ENCODE measurements at places on chromosomes 16 and 17.

- DNase-seq: no peak
These were observed 134.2 kb downstream of the ABCC1 start for GRCh38 chr16:16083421-16084156.

- no peak for DNase-seq
These were observed 3.2 kb downstream of the ACADVL start for GRCh38 chr17:7222972-7223292.

GRCh38 chr16:67397036-67397801 is 3.9 kb upstream of the TPPP3 start:
- DNase-seq: no peak

DNA sequence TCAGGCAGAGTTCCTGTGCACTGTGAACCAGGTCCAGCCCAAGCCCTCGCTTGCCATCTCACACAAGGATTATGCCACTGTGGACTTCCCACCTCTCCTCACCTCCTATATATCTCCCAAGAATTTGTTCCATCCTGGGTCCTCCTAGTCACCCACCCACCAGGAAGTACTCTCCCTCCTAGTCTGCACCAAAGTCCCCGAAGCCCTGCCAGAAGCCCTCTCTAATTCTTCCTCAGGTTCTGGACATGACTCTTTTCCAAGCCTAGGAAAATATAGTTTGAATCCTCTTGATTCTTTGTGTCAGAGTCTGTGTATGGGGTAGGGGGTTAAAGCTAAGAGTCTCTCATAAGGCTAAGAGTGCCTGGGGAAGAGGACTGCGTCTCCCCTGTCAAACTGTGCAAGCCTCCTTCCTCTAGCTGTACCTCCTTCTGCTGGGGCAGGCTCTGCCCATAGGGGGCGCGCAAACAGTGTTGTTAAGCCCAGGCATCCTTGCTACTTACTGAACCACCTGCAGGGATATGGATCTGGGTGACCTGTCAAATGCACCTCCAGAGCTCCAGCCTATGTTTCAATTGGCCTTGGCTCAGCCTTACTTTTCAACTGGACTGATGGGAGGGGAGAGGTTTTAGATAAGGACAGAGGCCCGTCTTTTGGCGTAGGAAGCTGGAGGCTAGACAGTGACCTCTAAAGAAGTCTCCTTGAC is 16.6 kb upstream of the DLX4 start:
- DNase-seq: no peak

GRCh38 chr16:55592306-55592705 is 25.8 kb downstream of the CAPNS2 start:
- no peak for DNase-seq

GRCh38 chr17:82503094-82503727 is 16.3 kb upstream of the FOXK2 start:
- no peak for DNase-seq

DNA sequence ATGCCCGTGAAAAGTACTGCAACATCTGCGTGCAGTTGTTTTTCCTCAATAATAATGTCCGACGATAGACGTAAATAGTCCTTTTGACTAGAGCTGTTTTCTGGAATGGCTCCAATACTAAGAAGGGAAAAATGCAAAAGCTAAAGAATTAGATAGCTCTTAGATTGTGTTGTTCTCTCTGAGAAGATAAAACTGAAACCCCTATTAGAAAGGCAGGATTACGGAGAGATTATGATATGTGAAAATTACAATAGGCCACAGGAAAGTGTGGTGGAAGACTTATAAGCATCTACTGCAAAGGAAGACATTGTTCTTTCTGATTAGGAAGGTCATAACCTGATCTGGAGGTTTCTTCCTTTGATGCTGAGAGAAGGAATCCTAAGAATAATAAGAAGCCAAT is 33.5 kb upstream of the KCNJ16 start:
- DNase-seq: no peak

- DNase-seq: no peak
These were observed 12.0 kb upstream of the CLUH start for GRCh38 chr17:2723505-2723996.

- no peak for DNase-seq
These were observed 53.9 kb upstream of the ACSF3 start for GRCh38 chr16:89039756-89040155.

- no peak for DNase-seq
These were observed 82.1 kb downstream of the TIMM22 start for GRCh38 chr17:1078831-1079561.

DNA sequence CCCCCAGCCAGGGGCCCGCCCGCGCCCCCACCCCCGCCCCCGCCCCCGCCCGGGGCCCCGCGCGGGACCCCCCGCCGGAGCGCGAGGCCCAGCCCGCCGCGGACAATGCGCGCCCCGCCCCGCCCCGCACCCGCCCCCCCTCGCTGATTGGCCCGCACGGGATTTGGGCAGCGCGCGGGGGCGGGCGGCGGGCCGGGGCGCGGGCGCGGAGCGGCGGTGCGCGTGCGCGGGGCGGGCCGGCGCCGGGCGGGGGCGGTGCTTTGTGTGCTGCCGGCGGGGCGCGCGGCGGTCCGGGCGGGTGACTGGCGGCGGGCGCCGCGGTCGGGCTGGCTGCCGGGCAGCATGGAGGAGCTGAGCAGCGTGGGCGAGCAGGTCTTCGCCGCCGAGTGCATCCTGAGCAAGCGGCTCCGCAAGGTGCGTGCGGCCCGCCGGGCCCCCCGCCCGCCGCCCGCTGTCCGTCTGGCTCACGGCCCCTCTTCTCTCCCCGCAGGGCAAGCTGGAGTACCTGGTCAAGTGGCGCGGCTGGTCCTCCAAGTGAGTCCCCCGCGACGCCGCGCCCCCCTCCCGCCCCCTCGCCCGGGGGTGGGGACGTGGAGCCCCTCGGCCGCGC is at the start of gene CBX2:
Gene CBX2, plus strand, starts transcription at position 255 of the 610 bp plus-strand sequence. Its CDS starts 88 bp downstream, at position 343.
- DNase-seq: no peak

DNA sequence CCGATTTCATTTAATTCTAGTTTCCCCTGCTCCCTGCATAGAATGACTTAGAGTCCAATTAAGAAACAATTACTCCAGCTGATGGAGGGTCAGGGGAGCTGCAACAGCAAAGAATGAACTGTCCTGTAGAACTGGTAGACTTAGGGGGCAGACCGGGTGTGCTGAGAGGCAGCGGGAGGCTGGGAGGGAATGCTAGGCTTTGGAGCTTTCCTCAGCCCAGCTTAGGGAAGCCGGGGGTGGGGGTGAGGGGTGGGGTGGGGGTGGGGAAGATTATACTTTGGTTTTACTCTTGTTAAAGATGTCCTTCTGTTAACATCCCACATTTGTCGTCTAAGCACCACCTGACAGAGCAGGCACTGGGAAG is 458.6 kb upstream of the ASIC2 start:
- no peak for DNase-seq

DNA sequence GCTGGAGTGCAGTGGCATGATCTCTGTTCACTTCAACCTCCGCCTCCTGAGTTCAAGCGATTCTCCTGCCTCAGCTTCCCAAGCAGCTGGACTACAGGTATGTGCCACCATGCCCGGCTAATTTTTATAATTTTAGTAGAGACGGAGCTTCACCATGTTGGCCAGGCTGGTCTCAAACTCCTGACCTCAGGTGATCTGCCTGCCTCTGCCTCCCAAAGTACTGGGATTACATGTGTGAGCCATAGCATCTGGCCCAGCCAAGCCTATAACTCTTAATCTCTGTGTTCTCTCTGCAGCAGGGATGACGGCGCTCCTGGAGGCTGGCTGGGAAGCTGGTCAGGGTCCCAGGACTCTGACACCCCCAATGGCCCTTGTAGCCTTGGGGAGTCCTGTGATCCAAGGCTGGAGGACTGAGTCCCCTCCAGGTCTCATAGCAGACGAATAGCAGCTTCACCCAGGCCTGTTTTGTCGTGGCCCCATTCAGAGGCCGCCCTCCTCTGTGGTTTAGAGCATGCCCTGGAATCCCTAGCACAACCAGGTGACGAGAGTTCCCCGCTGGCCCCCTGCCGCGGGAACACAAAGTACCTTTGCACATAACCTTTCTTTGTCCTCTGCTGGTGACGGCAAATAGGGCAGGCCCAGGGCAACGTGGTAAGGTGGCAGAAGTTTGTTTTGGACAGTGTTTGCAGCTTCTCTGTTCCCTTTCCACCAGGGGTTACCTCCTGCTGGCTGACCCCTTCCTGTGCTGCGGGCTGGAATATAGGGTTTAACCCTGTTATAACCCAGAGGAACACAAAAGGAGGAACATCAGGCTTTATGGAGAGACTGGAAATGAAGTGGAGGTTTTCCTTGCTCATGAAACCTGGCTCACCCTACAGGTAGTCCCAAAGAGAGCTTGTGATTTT is 43.0 kb upstream of the TOB1 start:
- no peak for DNase-seq

DNA sequence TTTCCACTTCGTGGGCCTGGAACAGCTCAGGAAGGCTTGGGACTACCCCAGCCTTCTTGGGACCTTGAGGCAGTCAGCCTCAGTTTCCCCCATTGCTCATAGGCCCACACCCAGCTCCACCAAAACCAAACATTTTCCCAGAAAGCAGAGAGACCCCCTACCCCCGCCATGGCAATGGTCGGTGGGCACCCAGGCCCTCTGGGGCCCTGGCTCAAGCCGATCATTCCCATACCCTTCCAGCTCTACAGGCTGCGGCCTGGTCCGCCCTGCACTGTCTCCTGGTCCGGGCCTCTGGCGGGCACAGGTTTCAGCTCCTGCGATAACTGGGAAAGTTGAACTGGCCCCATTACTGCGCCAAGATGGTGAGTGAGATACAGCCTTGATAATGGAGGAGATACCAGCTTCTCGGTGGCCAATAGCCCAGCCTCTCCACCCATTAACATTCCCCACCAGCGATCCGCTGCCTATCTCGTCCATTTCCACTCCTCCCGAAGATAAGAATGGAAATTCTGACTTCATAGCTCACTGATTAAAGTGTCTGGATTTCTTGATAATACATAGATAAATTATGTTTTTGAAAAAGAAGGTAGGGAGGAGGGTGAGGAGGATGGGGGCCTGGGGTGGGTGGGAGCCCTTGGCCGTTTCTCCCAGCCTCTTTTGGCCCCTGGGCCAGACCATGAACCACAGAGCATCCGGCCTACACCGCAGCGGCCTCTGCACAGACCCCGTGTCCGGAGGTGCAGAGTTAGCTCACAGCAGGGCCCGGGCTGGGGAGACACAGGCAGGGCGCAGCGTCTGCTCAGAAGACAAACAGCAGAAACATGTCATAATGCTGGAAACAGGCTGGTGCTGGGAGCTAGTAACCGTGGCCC is 11.6 kb downstream of the ZFPM1 start:
- no peak for DNase-seq

GRCh38 chr17:5592382-5592781 is 8.1 kb upstream of the NLRP1 start:
- no peak for DNase-seq

DNA sequence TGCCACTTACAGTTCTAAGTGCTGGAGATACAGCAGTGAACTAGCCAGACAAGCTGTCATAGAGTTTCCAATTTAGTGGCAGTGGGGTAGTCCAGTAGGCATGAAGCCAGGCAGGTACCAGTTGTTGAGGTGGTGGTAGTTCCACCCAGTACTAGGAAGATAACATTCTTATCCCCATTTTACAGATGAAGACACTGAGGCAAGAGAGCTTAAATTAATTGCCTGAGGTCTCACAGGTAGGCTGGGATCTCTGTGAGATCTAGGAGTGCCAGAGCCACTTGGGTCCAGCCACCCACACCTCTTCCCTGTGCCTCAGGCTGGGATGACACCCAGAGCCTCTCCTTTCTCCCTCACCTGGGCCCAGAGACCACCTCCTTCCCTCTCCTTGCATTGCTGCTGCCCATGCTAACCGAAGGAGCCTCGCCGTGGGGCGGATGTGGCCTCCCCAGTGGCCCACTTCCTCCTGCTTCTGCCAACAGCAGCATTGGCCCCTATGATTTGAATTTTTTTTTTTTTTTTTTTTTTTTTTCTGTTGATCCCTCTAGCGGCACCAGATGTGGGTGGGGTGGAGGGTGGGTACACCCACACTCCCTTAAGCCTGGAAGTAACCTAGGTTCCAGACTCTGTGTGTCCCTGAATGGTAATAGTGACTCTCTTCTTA is 114.0 kb downstream of the PRKCB start:
- no peak for DNase-seq

GRCh38 chr16:15847611-15848175 is 9.1 kb downstream of the MYH11 start:
- no peak for DNase-seq

- DNase-seq: no peak
These were observed 6.3 kb downstream of the ACSF3 start for GRCh38 chr16:89099905-89100304.

- DNase-seq: no peak
These were observed at the start of gene CNTNAP4 for GRCh38 chr16:76276745-76277438. Gene CNTNAP4, plus strand, starts transcription at chr16:76277401. Its CDS starts 262 bp downstream, at chr16:76277663.

- no peak for DNase-seq
These were observed 205.9 kb downstream of the HS3ST4 start for GRCh38 chr16:25897702-25898101.

GRCh38 chr16:55563797-55564196 is 2.7 kb upstream of the CAPNS2 start:
- no peak for DNase-seq

DNA sequence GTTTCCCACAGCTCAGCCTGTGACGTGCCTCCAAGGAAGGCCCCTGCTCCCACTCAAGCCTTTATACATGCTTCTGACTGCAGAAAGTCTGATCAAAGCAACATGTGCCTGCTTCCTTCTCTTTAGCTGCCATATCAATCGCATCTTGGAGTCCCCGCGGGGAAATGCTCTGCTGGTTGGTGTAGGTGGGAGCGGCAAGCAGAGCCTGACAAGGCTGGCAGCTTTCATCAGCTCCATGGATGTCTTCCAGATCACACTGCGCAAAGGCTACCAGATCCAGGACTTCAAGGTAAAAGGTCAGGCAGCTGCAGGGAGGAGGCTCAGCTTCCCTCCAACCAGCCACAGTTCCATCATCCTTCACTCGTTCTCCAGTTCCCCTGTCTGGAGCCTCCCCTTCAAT is 189.7 kb downstream of the ZNF18 start:
- DNase-seq: no peak

GRCh38 chr16:67936124-67936879 is at the start of gene PSMB10:
Gene PSMB10, minus strand, starts transcription at chr16:67936850. Its CDS starts 101 bp downstream, at chr16:67936749.
- DNase-seq: no peak

DNA sequence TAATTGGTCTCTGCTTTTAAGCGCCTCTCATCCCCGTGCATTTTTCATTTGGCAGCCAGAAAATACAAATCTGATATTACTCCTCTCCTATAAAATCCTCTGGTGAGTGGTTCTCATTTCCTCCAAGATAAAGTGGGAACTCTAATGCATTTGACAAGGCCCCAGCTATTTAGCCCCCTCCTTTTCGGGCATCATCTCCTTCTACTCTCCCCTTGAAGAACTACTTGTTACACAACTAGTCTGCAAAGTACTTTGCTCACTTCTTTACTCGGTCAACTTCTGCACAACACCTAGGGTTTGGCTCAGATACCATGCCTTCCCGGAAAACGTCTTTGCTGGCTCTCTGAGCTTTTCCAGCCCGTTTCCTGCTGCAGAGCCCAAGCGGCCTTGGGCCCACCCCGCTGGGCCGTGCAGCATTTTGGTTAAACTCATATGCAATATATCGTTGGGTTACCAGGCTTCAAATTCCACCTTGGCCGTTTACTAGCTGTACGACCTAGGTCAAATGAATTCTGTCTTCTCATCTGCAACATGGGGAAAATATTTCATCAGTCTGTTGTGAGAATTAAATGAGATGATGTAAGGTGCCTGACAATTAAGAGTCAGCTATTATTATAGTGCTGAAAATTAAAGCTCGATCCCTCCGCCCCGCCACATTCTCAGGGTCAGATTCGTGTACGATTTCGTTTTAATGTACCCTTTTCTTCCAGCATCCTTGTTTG is 883 bp upstream of the TAF15 start:
- DNase-seq: no peak

- DNase-seq: no peak
These were observed 22.6 kb downstream of the NTAN1 start for GRCh38 chr16:15033309-15033707.
